SK-N-DZ (cell line): ENCODE measurements at places on chromosomes 16 and 17.

- DNase-seq, result no peak
Observed at GRCh38 chr17:43616029-43616351, 45.7 kb downstream of the MEOX1 start.

GRCh38 chr17:80618304-80618703, 73.7 kb downstream of the RPTOR start:
- DNase-seq, result no peak

- DNase-seq, result no peak
Observed at GRCh38 chr17:43801844-43802243, 21.6 kb downstream of the CFAP97D1 start.

DNA sequence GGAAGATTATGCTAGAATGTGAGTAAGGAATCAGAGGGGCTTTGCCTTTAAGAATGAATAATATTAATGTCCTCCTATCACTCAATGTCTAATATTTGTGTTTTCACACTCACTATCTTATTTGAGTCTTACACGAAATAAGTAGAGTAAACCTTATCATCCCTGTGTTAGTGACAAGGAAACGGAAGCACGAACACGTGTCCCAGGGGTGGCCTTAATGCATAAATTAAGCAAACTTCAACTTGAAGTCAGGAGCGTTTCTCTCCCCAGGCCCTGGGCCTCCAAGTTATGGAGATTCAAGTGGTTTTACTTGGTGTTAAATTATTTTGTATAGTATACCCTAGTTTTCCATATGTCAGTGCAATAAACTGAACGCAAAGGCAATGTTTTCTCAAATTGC, 96.0 kb downstream of the WDR59 start:
- no peak for DNase-seq

- DNase-seq, result no peak
Observed at GRCh38 chr17:47720754-47721533, 12.1 kb upstream of the TBX21 start.

GRCh38 chr17:77449373-77449907, 308.7 kb downstream of the SEC14L1 start:
- DNase-seq, result no peak

- DNase-seq, result no peak
Observed at GRCh38 chr16:1182316-1182671, 29.4 kb downstream of the CACNA1H start.

GRCh38 chr16:27759301-27759871, 209.4 kb downstream of the KATNIP start:
- no peak for DNase-seq

- DNase-seq, result no peak
Observed at GRCh38 chr17:957856-958421, 21.6 kb downstream of the NXN start.

- no peak for DNase-seq
Observed at GRCh38 chr17:74211912-74212208, 1.5 kb upstream of the TTYH2 start.

GRCh38 chr16:5461141-5461540, 363.5 kb upstream of the EEF2KMT start:
- DNase-seq, result no peak

- DNase-seq, result no peak
Observed at GRCh38 chr17:80050706-80051105, 14.3 kb downstream of the CCDC40 start.

- DNase-seq, result no peak
Observed at GRCh38 chr16:85449191-85449884, 163.8 kb upstream of the GSE1 start.

- no peak for DNase-seq
Observed at GRCh38 chr16:51607201-51607651, 456.2 kb upstream of the SALL1 start.

- no peak for DNase-seq
Observed at GRCh38 chr16:77794586-77794985, 6.2 kb downstream of the VAT1L start.

- no peak for DNase-seq
Observed at GRCh38 chr17:57213180-57213825, 43.0 kb upstream of the MSI2 start.

- peak; percentile 99 for DNase-seq
Observed at GRCh38 chr17:67717624-67718324, at the start of gene NOL11. TSS of gene NOL11 (plus strand) at chr17:67717936. CDS start at chr17:67717948, 12 bp downstream.

GRCh38 chr17:16081507-16082087, 82.0 kb downstream of the TTC19 start:
- DNase-seq, result no peak

DNA sequence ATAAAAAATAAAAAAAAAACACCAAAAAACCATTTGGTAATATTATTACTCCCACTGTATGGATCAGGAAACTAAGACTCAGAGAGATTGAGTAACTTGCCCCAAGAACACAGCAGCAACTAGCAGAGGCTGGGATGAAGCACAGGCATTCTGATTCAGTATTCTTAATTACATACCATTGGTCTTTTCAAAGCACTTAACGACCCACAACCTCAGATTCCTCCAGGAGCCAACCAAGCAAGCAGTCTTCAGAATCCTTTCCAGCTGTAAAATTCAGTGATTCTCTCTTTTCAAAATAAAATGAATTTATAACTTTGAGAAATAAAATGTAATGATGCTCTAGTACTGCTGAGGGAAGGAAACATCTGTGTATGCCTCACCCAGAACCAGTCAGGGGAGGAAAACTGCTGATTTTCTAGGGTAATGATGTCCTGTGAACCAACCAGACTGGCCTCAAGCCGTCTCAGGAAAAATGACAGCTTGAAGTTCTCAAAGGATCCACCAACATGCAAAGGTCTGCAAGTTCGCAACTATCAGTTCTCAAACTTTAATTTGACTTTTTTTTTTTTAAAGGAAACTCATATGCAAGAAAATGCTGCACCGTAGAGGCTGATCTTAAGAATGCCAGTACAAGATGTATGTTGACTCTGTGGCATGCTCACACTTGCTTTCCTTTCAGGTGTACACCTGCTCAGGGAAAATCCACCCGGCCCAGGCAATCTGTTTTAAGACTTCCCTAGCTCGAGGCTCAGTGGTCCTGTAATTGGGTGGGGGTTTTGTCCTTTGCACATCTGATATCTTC, 9.0 kb downstream of the CUEDC1 start:
- DNase-seq, result no peak

DNA sequence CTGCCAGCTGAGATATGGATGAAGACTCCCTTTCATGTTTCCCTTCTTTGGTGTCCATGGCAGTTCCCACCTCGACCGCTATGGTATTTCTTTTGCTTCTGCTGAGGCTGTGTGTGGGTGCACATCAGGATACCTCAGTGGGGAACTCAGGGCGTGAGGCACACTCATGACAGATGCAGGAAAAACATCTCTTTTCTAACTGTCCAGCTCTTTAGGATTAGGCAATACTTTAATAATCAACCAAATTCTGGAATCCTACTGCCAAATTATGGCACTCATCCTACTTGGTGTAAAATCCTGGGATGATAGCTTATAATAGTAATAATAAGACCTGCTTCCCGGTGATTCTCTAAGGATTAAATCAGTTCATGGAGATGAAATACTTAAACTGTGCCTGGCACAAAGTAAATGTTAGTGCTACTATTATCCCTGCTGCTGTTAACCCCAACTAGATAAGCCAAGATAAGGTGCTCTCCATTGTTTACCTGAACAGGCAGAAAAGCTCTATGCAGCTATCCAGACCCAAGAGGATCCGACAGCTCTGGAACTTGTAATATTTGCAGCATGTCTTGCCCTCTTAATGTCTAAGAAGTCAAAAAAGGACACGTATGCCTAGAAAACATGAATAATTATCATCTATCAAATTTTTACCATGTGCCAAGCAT, 543.3 kb downstream of the WWOX start:
- no peak for DNase-seq

DNA sequence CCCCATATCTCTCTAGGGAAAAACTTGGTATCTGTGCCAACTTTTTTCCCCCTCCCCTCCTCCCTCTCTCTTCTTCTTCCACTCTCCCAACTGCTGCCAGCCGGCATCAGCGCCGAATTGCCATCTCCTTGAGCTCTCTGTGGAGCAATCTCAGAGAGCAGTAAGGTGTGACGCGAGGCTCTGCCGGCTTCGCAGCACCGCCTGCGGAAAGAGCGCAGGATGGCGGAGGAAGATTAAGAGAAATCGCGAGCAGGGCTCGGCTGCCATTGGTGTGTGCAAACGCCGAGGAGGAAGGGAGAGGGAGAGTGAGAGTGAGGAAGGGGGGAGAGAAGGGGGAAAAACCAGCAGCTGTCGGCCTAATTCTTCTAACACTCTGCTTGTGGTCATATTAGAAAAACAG, 44.2 kb downstream of the NEUROD2 start:
- peak; percentile 17 for DNase-seq

DNA sequence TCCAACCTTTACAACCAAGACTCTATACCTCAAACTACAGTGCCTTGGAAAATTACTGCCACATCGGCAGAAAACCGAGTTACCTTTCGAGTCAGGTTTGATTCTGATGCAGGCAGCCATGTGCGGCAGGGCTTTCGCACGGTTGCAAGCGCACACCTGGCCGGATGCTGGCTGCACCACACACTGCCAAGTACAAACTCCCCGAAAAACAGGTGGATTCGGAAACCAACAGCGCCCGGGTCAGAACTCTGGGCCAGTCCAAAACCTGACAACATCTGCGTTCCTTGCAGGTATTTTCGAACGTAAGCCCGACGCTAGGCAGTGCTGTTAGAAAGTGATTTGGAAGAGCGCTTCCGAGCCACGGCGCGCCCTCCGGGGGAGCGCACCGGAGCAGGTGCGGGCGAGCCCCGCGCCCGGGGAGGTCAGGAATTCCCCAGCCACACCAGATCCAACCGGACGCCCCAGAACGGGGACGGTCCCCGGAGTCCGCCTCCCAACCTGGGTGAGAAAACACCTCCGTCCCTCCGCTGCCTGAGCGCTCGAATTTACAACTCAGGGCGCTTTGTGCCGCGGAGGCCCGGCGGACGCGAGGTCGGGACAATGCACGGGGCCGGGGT, 1.2 kb downstream of the USP7 start:
- no peak for DNase-seq
